Activated CD4-positive, alpha-beta T cell treated with anti-CD3 and anti-CD28 coated beads, Interleukin-2, amount 10 ng/mL, durations not matched to agents 7 days and 5 days (primary cell): ENCODE measurements at places on chromosomes 2 and 18. TPM values are rescaled to one million over a fixed set of nuclear protein-coding genes. Genes with fewer than 3 reads are reported as not detected.

The XDH gene
- total RNA-seq: 0.15 TPM

The LRRTM4 gene
- not detected for total RNA-seq

DNA sequence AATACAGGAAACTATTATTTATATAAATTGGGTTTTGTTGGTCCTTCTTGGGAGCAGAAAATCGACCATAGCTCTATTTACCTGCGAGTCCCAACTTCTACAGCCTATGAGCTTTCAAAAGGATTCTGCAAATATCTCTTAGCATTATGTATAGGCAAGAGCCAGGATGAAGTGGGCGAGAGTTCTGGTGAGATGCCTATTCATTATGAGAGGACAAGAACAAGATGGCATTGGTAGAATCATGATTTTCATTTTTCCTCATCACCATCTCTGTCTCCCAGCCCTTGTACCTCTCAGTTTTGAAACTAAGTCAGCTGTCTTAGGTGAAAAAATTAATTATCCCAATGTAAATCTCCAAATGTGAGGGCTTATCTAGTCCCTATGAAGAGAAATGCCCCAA lies 25.0 kb downstream of the WIPF1 start:
- peaks cover 65% of the 10 kb centered on the region for H3K4me1 ChIP-seq
- no peaks in the 10 kb centered on the region for H3K27me3 ChIP-seq
- no peak overlapping the region for H3K4me3 ChIP-seq

DNA sequence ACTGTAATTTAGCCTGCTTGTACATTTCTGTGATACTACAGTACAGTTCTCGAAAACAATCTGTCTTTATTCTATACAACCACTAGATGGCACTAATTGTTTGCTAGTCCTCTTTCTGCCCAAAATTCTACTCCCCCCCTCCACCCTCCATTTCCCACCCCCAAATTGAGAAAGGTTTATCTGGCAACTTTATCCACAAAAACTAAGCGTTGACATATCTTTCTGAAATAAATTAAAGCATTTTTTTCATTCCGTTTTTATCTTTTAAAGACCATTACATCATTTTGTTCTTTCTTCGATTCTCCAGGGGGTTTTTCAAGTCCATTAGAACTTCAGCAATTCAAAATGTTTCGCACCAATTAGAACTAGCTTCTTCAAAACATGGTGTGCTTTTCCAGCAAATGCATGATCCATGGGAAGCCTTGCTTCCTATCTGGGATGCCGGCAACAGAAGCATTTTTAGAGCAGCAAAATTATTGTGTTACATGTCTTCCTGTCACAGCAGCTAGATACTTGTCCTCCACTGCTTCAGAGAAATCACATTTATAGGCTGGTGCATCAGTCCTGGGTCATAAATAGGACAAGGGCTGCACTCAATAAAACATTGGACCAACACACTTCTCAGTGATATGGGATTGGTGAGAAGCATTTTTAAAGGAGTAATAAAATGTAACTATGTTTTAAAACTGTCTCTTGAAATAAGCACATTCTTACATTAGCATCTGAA lies 241.3 kb downstream of the PAX3 start:
- H3K27me3 ChIP-seq: peaks cover 24% of the 10 kb centered on the region
- no peak overlapping the region for H3K4me3 ChIP-seq
- no peaks in the 10 kb centered on the region for H3K36me3 ChIP-seq
- no peak for DNase-seq

- H3K27me3 ChIP-seq: no peaks in the 10 kb centered on the region
- no peak overlapping the region for H3K4me3 ChIP-seq
These were observed 35.8 kb upstream of the ASPRV1 start for GRCh38 chr2:69997015-69997830.

DNA sequence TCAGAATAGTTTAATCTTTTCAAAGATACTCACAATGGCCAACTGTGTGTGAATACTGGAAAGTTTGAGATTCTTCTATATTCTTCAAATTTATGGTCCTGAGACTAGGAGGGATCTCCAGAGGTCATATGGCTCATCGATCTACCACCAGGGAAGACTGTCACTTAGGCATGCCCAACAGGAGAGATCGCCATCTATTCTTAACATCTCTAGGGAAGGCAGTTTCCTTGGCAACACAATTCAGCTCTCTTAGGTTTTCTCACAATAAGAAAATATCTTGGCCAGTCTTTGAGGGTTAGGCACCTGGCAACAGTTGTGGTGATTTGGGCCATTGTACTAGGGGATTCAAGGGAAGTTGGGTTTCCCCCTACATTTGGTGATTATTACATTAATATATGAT lies 107.2 kb downstream of the GALNT3 start:
- H3K4me1 ChIP-seq: no peaks in the 10 kb centered on the region
- no peak for DNase-seq
- H3K27ac ChIP-seq: no peak overlapping the region
- no peaks in the 10 kb centered on the region for H3K36me3 ChIP-seq

DNA sequence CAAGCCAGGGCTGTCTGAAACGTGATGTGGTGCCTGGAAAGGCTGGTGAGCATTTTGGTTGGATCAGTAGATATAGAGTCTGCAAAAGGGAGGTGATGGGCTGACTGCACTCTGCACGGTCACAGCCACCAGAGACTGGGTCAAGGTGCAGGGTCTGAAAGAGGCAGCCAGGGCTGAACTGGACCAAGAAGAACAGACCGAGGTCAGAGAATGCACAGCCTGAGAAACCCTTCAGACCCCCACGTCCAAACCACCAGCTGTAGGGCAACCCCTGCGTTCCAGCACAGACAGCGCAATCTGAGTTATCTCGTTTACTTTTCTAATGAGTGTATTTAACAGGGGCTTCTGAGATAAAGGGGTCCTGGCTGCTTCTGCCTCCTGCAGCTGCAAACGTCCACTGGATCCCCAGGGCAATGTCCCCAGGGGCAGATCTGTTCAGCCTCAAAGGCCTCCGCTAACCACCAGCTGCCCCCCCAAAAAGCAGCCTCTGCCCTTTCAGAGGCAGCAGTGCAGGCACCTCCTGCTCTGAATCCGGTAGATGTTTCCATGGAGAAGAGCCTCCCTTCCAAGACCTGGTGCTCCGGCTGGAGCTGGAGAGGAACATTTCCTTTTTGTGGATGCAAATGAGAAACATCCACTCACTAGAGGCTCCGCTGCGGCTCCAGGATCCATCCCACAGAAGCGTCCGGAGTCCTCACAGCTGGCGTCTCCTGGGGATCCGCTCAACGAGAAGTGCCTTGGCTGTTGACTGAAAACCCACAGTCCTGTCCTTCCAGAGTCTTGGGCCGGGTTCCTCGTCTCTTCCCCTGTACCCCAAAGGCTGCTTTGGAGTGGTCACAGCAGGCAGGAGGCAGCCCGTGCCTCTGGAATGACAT lies 970 bp upstream of the KCNG2 start:
- no peak overlapping the region for H3K27ac ChIP-seq
- H3K27me3 ChIP-seq: peaks cover 37% of the 10 kb centered on the region
- no peaks in the 10 kb centered on the region for H3K36me3 ChIP-seq
- no peak overlapping the region for H3K4me3 ChIP-seq
- DNase-seq: no peak

DNA sequence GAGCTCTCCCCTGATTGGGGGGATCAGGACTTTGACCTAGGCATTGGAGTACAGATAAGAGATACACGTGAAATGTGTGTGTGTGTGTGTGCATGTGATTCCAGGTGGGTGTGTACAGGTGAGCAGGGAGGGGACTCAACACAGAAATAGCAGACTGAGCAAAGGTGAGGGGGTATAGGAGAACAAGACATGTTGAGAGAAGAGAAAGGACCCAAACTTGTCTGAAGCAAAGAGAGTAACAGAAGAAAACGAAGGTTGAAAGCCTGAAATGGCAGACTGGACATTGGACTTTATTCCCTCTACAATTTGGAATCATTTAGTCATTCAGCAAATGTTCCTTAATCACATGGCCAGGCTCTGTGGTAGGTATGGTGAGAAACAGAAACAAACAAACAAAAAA lies 23.3 kb downstream of the MRO start:
- H3K27me3 ChIP-seq: peaks cover 24% of the 10 kb centered on the region
- H3K4me3 ChIP-seq: no peak overlapping the region
- no peaks in the 10 kb centered on the region for H3K4me1 ChIP-seq
- no peak for DNase-seq

DNA sequence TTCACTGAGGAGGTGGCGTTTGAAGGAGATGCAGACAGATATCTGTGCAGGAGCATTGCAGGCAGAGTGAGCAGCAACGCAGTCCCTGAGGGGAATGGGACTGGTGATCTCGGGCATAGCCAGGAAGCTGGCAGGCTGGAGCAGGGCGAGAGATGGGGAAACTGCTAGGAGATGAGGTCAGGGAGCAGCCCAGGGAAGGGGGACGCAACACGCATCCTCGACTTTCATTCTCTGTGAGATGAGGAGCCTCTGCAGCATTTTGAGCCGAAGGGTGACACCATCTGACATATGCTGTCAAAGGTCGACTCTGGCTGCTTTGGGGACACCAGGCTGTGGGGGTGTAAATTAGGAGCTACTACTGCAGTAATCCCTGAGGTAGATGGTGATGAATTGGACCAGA lies 4.3 kb upstream of the CHRNA1 start:
- no peak for DNase-seq
- no peak overlapping the region for H3K27ac ChIP-seq

DNA sequence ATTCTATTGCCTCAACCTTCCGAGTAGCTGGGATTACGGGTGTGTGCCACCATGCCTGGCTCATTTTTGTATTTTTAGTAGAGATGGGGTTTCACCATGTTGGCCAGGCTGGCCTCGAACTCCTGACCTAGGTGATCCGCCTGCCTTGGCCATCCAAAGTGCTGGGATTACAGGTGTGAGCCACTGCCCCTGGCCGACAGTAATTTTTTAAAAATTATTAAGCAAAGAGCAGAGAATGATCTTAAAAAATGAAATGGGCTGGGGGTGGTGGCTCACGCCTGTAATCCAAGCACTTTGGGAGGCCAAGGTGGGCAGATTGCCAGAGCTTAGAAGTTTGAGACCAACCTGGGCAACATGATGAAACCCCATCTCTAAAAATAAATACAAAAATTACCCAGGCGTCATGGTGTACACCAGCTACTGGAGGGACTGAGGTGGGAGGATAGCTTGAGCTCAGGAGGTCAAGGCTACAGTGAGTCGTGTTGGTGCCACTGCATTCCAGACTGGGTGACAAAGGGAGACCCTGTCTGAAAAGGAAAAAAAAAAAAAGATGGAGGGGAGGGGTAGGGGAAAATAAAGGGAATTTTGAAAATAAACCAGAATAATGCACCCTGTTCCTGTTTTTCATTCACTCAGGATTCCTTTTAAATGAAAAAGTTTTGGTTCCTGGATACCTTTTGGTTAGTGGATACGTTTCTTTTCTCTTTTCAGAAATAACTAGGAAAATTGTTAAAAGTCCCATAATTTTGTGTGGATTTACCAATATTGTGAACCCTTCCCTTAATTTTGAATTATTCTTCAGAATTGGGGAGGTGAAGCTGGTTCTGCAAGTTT lies 33.9 kb downstream of the MAP4K4 start:
- no peaks in the 10 kb centered on the region for H3K27me3 ChIP-seq
- H3K4me3 ChIP-seq: no peak overlapping the region
- no peak for DNase-seq
- H3K36me3 ChIP-seq: peaks cover 10% of the 10 kb centered on the region
- peaks cover 79% of the 10 kb centered on the region for H3K4me1 ChIP-seq
- H3K27ac ChIP-seq: no peak overlapping the region

DNA sequence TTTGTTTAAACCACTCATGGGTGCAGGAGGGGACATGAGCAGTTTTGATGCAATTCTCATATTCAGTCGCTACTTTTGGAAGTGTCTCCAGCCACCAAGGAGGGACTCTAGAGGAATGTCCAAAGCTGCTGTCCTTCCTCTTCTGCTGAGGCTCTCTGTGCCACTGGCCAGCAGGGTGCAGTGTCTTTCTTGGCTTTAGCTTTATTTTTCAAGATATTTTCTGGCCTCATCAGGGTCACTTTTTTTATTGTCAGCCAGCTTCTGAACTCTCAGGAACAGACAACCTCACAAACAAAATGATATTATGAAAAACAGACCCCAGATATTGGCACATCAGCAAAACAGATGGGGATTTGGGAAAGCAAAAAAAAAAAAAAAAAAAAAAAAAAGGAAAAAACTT lies 289.3 kb upstream of the ZSWIM2 start:
- H3K36me3 ChIP-seq: no peaks in the 10 kb centered on the region
- H3K27me3 ChIP-seq: no peaks in the 10 kb centered on the region
- H3K4me3 ChIP-seq: no peak overlapping the region
- H3K4me1 ChIP-seq: no peaks in the 10 kb centered on the region
- no peak overlapping the region for H3K27ac ChIP-seq

- no peak overlapping the region for H3K27ac ChIP-seq
- H3K27me3 ChIP-seq: no peaks in the 10 kb centered on the region
- no peak for DNase-seq
These were observed 121.6 kb downstream of the ZFP36L2 start for GRCh38 chr2:43104763-43105162.

GRCh38 chr2:98471402-98472131 lies 26.9 kb downstream of the INPP4A start:
- peak overlapping the region; percentile 49 for H3K4me3 ChIP-seq
- peak overlapping the region; percentile 90 for H3K27ac ChIP-seq
- H3K36me3 ChIP-seq: peaks cover 66% of the 10 kb centered on the region
- H3K4me1 ChIP-seq: peaks cover 97% of the 10 kb centered on the region
- H3K27me3 ChIP-seq: no peaks in the 10 kb centered on the region
- DNase-seq: no peak

- no peaks in the 10 kb centered on the region for H3K36me3 ChIP-seq
- no peak overlapping the region for H3K4me3 ChIP-seq
- H3K27me3 ChIP-seq: no peaks in the 10 kb centered on the region
- no peaks in the 10 kb centered on the region for H3K4me1 ChIP-seq
- H3K27ac ChIP-seq: no peak overlapping the region
- no peak for DNase-seq
These were observed 326.8 kb downstream of the DYSF start for GRCh38 chr2:71780162-71780561.

DNA sequence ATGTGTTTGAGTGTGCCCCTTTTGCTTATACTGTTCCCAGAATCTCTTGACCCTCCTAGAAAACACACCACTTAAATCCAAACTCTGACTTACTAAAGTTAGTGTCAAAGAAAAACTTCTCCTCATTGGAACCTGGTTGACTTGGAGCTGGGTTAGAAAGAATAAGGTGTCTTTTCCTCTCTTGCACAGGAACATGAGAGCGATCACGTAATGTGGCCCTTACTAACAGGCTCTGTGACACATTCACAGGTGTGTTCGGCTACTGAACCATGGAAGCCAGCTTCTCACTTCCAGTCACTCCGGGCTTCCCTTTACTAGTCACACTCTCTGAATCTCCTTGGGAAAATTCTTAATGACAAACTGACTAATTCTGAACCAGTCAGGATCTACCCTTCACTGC lies 5.4 kb upstream of the POU3F3 start:
- peaks cover 21% of the 10 kb centered on the region for H3K4me1 ChIP-seq
- no peak overlapping the region for H3K4me3 ChIP-seq
- H3K27me3 ChIP-seq: peaks cover 87% of the 10 kb centered on the region
- peaks cover 3% of the 10 kb centered on the region for H3K36me3 ChIP-seq
- no peak overlapping the region for H3K27ac ChIP-seq

- H3K36me3 ChIP-seq: no peaks in the 10 kb centered on the region
- H3K27ac ChIP-seq: no peak overlapping the region
- no peaks in the 10 kb centered on the region for H3K27me3 ChIP-seq
- no peak for DNase-seq
- H3K4me1 ChIP-seq: peaks cover 1% of the 10 kb centered on the region
These were observed 423.7 kb upstream of the ACVR2A start for GRCh38 chr2:147420947-147421675.

- H3K27me3 ChIP-seq: no peaks in the 10 kb centered on the region
- no peak overlapping the region for H3K4me3 ChIP-seq
- H3K36me3 ChIP-seq: no peaks in the 10 kb centered on the region
- H3K4me1 ChIP-seq: no peaks in the 10 kb centered on the region
- H3K27ac ChIP-seq: no peak overlapping the region
These were observed 129.4 kb upstream of the CNTNAP5 start for GRCh38 chr2:123895651-123896050.

- H3K4me1 ChIP-seq: peaks cover 2% of the 10 kb centered on the region
- H3K36me3 ChIP-seq: no peaks in the 10 kb centered on the region
- H3K27ac ChIP-seq: no peak overlapping the region
- DNase-seq: no peak
- no peaks in the 10 kb centered on the region for H3K27me3 ChIP-seq
These were observed 194.8 kb upstream of the ACVR2A start for GRCh38 chr2:147649998-147650397.
